Sciatic nerve (tissue), 2 donors: ENCODE measurements at places on chromosomes 7 and 10. TPM values are rescaled to one million over a fixed set of nuclear protein-coding genes. Genes with fewer than 3 reads are reported as not detected.

GRCh38 chr10:43599333-43599732 is 6.9 kb upstream of the ZNF485 start:
- DNase-seq = no peak

- no peak for DNase-seq
These were observed 583.9 kb downstream of the NXPH1 start for GRCh38 chr7:9017286-9017685.

Gene PRSS1
- 4.7 TPM for total RNA-seq

Gene MYL10
- not detected for total RNA-seq

Gene AGR2
- 0.40 TPM for total RNA-seq
